ENCODE measurements at places on chromosomes 6 and 20.

GRCh38 chr20:7744411-7744810, 195.8 kb downstream of the HAO1 start:
- DNase-seq = no peak

GRCh38 chr6:84912472-84913322, 148.3 kb upstream of the TBX18 start:
- DNase-seq = no peak

DNA sequence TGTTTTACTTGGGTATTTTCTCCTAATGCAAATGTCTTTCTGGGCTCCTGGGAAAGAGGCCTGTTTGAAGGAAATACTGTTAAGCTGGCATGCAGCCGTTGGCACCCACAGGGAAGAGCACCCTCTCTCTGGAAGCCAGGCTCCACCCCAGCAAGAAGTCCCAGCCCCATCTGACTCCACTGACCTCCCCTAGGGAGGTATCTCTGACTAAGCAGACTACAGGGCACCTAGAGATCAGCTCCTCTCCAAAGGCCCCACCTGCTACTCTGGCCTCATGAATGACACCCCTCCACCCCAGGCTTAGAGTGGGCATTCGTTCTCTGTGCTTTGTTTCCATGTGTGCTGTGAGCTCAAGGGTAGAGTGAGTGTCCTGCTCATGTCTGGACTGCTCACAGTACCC, 6.4 kb upstream of the MDGA1 start:
- DNase-seq = no peak

- no peak for DNase-seq
Measured at GRCh38 chr6:129643176-129643575, 66.8 kb downstream of the ARHGAP18 start.

- DNase-seq = no peak
Measured at GRCh38 chr6:5569491-5569890, 308.2 kb downstream of the FARS2 start.

DNA sequence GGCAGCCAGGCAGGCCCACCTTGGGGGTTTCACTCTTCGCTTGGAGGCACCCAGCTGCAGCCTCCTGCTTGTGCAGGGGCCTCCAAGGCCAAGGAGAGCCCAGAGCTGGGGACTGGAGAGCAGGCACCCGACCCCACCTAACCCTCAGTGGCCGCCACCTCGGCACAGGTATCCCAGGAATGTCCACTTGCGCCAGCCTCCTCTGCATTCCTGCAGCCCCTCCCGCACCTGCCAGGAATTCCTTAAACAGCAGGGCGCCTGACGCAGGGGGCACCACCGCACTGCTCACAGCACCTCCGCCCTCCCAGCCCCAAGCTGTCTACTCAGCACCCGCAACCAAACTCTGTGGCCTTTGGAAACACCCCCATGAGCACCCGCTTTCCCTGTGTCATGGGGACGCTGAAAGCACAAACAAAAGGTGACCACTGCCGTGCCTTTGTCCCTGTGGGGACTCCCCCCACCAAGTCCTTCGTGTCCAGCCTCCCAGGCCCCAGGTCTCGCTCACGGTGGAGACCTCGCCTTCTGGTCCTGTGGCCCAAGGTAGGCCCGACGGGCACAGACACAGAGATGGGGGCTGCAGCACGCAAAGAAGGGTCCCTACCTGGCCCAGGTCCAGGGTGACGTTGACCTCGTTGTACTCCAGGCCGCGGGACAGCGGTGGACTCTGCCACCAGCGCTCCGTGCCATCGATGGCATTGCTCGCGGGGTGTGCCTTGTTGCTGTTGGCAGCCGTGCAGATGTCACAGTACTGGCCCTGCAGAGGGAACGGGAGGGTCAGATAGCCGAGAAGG, 5.1 kb downstream of the LAMA5 start:
- DNase-seq = no peak

- DNase-seq = no peak
Measured at GRCh38 chr6:42274898-42275297, 57.2 kb upstream of the MRPS10 start.

GRCh38 chr6:134178161-134179044, 126.0 kb upstream of the SLC2A12 start:
- peak; percentile 85 for DNase-seq

DNA sequence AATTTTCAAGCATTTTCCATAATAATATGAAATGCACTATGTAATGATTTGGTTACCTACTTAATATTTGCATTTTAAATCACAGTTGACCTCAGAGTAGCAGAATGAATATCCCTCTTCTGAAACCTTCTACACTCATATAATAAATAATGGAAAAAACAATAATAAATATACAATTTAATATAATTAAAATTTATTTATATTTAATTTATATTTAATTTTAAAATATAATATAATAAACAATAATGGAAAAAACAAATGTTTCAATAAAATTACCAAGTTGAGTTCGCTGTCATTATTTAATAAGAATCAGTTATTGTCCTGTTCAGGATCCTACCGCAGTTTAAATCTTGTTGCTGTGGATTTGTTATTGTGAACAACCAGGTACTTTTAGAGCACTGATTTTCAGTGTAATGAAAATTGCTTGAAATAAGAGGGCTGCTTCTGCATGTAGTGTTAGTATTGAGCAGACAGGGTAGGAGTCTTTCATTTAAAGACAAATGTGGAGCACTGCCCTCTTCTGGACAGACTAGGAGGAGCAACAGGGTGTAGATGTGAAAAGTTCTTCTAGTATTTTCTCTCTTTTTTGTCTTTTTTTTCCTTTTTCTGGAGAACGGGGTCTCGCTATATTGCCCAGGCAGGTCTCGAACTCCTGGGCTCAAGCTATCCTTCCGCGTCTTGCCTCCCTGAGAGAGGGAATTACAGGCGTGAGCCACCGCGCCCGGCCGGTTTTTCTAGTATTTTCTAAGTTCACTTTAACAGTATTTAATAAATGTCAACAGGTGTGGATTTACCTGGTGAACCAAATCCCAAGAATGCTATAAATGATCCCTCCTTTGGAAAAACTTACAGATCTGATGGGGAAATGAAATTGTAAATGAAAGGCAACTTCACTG, 13.6 kb downstream of the TRAPPC3L start:
- peak; percentile 61 for DNase-seq

DNA sequence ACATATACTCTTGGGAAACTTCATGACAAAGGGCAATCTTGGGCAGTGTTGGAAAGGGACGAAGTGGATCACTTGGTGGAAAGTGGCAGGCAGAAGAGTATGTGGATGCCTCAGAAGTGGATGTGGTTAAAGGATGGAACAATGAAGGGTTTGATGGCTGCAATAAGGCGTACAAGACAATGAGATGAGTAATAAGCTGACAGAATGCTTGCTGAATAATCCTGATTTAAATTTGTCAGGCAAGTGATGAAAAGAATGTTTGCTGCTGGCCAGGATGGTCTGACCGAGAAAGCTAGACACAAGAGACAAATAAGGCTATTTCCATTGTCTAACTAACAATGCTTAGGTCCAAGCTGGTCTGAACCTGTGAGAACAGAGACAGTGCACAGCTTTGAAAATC, 61.6 kb upstream of the CEP85L start:
- no peak for DNase-seq

GRCh38 chr6:13763740-13764381, 50.5 kb downstream of the MCUR1 start:
- DNase-seq = no peak

DNA sequence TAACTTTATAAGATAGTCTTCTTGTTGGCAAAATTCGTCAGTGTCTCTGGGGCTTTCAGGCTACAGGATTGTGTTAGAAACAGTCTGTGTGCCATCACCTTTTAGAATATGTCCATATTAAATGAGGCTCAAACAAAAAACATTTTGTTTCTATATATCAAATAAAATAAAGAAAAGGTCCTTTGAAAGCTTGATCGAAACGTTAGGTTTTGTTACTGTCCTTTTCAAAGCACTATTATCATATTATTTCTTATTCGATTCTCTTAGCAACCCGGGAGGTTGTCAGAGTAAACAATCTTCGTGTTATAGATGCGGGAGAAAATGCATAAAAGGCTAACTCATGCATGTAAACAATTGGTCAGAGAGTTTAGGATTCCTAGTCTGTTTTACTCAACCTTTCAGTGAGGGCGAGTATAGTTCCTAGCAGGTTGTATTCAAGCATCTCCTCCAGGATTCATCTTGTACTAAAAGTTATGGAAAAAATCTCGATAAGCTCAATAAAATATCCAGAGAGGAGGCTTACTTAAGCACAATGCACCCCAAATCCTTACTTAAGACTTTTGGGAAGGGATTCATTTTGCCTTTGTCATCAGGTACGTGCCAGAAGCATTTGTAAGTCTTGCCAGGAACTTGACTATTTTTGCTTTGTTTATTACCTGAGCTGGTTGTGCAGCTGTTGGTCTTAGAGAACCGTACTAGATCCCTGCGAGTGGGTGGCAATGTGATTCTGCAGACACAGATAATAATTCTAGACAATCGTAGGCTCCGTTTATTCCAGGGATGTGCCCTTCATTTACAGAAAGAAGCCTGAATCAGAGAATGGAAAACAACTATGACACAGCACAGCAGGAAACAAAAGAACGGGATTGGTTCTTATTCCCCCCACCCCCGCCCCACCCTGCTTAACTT, 159.6 kb upstream of the ZNF217 start:
- no peak for DNase-seq

DNA sequence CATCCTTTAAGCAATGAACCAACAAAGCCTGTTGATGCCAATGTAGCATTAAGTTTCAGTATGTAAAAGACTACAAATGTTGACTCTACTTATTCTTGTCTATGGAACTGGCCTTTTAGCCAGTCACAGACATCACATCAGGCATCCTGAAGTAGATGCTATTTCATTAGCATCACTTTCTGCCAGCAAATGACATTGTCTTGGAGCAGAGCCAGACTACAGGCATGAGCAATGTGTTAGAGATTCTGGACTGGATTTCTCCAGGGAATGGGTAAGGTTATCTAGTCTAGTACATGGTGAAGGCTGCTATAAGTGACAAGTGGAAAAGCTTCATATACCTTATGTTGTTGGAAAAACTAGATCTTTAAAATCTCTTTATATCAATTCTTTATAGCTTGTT, 142.9 kb downstream of the ADGRB3 start:
- DNase-seq = no peak

DNA sequence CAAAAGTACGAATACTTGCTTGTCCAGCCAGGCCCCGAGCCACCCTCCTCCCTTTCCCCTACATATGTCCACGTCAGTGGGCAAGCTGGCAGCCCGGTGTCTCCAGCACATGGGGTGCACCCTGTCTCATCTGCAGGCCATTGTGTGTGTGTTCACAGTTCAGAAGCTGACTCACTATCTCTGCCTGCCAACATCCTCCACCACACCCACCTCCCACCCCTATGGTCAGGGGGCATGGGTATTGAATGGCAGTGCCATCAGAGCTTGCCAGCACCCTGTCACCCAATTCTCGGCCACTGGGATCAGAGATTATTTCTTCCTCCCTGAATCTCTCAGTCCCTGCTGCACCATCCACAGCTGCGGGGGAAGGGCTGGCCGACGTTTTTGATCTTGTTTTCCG, 195.7 kb downstream of the FARS2 start:
- DNase-seq = no peak

GRCh38 chr6:53347250-53347920, 1.4 kb downstream of the ELOVL5 start:
- no peak for DNase-seq

DNA sequence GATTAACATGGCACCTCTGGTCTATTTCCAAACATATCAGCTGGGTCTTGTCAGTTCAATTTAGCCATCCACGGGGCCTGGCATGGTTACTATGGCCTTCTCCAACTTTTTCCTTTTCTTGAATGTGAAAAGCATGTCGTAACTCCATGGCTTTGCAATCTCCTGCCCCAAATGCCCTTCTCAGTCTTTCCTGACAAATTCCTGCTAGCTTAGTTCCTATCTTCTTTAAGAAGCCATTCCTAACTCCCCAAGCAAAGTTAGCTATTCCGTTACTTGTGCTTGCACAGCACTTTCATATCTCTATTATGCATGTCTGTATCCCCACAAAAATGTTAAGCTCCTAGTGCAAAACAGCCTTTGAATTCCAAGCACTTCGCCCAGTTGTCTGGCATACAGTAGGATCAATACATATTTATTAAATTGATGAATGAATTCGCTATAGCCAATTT, 105.6 kb downstream of the AIG1 start:
- DNase-seq = no peak

GRCh38 chr6:55994531-55994930, 119.1 kb upstream of the BMP5 start:
- DNase-seq = no peak

DNA sequence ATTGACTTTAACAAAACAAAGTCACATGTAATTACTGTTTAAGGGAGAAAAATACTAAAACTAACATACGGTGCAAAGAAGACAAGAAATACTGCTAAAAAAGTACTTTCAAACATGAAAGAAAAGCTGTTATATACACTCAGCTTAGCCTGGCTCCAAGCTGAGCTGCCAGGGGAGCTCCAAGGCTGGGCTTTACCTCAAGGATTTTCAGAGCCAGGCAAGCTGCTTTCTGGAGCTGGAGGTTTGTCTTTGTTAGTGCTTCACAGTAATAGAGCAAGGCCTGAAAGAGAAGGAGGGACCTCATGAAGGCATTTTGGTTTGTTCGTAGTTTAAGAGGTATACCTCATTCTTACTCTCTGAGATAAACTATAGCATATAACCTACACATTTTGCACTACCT, 19.6 kb upstream of the ARMH2 start:
- no peak for DNase-seq

- no peak for DNase-seq
Measured at GRCh38 chr6:70107852-70108629, 194.8 kb downstream of the COL9A1 start.

DNA sequence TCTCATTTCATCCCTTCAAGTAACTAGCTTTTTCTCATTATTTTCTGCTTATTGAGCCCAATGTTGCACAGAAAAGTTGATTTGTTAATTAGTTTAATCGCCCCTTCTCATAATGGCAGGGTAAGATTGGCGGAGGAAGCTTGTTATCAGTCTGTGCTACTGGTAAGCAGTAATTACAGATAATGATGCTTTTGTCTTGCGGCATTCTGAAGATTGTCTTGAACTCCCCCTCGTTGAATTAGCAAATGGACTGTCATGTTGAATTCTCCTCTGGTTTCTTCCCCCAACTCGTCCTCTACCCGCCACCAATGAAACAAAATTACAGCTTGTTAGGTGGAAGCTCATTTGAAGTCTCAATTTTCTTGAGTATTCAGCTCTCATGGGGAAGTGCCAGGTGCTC, 39.4 kb downstream of the PRDM13 start:
- no peak for DNase-seq

- no peak for DNase-seq
Measured at GRCh38 chr20:1671891-1672669, 14.5 kb upstream of the SIRPG start.

- DNase-seq = no peak
Measured at GRCh38 chr6:75267461-75267860, 17.1 kb downstream of the TMEM30A start.

DNA sequence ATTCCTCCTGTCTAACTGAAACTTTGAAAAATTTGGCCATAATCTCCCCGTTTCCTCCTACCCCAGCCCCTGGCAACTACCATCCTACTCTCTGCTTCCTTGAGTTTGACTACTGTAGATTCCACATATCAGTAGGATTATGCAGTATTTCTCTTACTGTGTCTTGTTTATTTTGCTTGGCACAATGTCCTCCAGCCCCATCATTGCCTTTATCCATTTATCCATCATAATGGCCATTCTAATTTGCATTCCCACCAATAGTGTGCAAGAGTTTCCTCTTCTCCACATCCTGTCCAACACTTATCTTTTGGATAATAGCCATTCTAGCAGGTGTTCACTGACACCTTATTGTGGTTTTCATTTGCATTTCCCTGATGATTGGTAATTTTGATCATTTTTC, 202.3 kb downstream of the THBS2 start:
- DNase-seq = no peak

- DNase-seq = no peak
Measured at GRCh38 chr20:3177746-3178485, 4.6 kb upstream of the LZTS3 start.

GRCh38 chr6:106145741-106146227, 59.6 kb downstream of the PRDM1 start:
- no peak for DNase-seq
